ENCODE measurements at places on chromosomes 7 and 10.

- DNase-seq, result no peak
Observed at GRCh38 chr10:97277551-97277950, 14.9 kb downstream of the ARHGAP19 start.

- peak; percentile 91 for DNase-seq
Observed at GRCh38 chr7:90629297-90629918, 33.3 kb downstream of the CDK14 start.

GRCh38 chr7:18384491-18385143, 110.9 kb upstream of the HDAC9 start:
- DNase-seq, result no peak

GRCh38 chr7:66542528-66543269, 86.0 kb upstream of the KCTD7 start:
- no peak for DNase-seq

GRCh38 chr10:4981722-4982471, 18.7 kb downstream of the AKR1C1 start:
- DNase-seq, result no peak

DNA sequence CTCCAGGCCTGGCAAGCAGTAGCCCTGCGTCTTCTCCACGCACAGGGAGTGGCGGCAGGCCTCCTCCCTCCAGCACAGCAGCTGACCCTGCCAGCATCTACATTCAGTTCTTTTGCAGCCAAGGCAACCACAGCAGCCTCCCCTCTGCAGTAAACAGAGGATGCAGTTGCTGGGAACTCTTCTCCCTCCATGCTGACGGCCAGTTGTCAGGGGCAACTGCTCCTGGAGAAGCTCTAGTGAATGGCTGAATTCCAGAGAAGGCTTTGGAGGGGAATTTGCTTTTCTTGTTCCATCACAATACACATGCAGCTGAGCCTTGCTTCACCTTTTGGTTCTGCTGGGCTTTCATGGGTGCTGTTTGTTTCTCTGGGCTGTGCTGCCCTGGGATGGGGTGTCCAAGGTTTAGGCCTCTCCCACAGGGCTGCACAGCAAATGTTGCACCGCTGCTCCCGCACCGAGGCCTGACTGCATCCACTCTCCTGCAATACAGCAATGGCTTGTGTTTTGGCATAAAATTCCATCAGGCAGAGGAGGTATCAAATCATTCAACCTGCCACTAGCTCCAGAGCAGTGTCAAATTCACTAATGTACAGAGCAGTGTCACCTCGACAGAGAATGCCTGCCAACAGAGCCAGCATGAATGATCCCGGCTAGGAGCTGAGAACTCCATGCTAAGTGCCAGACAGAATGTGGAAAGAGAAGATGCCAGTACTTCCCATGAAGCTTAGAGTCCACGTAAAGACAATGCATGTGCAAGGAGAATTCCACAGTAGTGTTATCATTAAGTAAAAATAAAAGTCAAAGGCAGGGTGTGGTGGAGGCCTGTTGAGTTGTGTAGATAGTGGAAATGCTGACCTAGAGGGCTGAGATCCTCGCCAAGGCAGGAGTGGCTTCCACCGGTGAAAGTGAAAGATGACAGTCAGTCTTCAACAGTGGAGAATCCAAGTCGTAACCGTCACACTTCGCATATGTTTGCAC, 399.6 kb downstream of the DPP6 start:
- no peak for DNase-seq

DNA sequence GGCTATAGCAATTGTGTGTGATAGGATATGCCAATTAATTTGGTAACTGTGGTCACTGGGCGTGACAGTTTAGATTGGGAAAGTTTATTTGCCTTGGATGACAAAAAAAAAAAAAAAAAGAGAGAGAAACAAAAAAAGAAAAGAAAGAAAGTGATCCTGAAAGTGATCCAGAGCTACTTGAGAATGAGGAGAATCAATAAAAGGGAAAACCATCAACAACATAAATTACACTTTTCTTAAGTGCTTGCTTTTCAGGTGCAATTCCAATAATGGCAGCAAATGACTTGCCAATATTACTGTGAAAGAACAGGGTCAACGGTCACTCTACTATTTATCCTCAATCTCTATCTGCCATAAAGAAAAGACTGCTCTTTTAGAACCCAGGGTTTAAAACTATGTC, 191.8 kb upstream of the SEMA3C start:
- DNase-seq, result no peak

DNA sequence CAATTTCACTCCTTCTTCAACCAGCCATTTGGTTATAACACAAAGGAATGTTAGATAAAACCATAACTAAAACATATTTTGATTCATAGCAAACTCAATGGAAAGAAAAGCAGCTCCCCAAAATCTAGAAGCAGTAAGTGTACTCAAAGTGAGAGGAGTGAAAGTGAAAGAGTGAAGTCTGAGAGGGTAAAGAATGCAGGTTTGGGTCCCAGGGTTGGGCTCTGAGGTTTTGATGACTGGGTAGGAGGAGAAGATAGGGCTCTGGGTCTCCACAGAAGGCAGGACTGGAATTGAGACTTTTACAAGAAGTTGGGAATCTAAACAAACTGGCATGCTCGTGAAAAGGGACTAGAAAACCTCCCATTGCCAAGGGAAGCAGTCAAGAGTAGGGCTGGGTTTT, 85.4 kb upstream of the RSU1 start:
- DNase-seq, result no peak

DNA sequence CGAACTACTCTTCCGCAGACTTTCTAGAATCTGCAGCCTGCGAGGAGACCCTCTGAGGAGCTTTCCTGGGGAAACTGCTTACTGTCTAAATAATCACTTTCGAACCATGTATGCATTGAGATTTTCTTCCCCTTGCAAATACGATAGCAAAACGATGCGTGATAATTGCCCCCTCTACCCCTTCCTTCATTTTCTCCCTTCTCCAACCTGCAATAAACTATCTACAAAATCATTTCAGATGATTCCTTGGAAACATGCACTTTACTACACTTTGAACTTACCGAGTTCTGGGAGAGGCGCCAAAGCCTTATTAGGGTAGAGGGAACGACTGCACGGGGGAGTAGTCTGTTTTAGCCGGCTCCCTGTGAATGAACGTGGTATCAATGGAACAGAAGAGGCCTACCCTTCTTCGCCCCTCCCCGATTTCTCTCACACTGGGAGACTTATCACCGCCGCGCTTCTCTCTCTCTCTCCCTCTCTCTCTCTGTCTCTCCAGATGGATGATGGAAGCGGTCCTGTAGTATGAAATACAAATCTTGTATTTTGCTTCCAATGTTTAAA, at the start of gene FGFBP3:
FGFBP3 (minus strand) TSS at position 370 of the 561 bp plus-strand sequence. CDS start 517 bp downstream, outside the sequence.
- peak; percentile 74 for DNase-seq

DNA sequence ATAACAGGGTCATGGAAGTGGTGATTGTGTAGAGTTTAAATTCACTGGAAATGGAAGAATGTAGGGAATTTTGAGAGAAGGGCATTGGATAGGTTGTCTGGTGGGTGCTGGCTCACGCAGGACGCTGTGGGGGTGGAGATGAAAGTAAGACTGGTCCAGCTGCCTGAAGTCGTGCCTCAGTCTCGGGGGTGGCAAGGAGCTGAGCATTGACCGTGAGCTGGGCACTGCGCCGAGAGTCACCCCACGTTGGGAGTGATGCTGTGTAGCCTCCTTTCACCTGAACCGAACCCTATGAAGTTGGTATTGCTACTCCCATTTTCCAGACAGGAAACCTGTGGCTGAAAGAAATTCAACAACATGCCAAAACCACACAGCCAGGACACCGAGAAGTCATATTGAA, 99.2 kb downstream of the ACTR3B start:
- no peak for DNase-seq

GRCh38 chr10:27626890-27627289, 118.7 kb downstream of the MKX start:
- DNase-seq, result no peak

Data from NCI-H526 (cell line).